ENCODE measurements at places on chromosomes 5 and 9.
A peak's percentile ranks its signal among the peaks of the same experiment; 100 is the strongest.

DNA sequence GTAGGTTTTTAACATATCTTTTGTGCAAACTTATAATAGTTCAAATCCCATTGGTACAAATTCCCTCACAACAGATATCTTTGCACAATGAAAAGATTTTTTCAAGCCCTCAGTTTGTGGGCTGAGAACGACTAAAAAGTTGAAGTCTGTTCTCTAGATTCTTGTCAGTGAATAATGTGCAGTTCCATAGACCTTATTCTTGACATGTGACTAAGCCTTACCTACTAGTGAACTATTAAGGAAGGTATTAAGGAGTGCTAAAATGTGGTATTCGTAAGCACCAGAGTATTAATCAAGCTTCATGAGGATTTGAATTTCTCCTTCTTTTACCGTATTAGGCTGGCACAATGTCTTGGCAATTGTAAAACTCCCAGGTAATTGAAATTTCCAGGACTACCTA is 205.6 kb upstream of the DMRTA1 start:
- no peak for DNase-seq

DNA sequence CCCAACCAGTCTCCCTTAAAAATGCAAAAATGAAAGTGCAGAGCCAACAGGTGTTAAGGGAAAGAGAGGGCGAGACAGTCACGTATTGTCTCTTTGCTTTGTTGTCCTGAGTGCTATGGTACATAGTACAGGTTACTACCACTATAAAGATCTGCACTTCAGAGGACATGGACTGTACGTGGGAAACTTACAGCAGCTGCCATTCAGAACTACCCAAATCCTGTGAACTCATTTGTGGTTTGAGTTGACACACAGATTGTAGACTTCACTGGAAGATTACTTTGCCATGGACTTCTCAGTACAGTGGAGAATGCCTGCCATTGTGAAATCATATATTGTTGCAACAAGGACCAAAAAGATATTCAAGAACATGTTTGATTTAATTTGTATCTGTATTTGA is 34.8 kb downstream of the FBXO38 start:
- no peak for DNase-seq

GRCh38 chr5:166648736-166649135 is 1642.7 kb upstream of the WWC1 start:
- DNase-seq, result no peak

DNA sequence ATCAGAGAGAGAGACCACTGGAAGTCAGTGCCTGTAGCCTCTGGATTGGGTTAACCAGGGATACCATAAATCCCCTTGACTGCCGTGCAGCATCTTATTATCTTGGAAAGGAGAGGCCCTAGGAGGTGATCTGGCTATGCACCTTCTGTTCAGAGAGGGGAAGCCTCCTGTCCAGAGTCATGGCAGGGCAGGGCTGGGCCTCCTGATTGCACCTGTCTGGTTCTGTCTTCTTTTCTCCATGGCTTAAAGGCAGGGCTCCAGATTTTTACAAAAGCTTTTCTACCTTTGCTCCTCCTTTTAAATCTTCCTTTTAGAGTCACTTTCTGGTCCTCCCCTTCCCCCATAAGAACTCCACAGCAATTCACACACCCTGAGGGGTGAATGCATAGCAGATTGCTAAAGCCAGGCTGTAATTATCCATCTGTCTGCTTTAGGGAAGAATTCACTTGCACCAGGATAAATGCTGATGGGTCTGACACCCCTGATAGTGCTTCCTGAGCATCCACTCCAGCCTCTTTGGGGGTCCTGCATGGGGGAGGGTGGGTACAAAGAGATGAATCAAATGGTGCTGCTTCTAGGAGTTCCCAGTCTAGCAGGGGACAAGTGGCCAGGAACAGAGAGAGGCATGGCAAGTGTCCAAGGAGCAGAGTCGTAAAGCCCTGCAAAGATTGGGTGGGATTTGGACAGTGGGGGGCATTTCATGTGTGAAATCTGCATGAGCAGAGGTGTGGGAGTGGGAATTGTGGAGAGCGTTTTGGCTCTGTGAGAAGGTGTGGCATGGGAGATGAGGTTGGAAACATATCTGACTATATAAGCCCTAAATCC is 141.3 kb upstream of the ALDH1B1 start:
- no peak for DNase-seq

DNA sequence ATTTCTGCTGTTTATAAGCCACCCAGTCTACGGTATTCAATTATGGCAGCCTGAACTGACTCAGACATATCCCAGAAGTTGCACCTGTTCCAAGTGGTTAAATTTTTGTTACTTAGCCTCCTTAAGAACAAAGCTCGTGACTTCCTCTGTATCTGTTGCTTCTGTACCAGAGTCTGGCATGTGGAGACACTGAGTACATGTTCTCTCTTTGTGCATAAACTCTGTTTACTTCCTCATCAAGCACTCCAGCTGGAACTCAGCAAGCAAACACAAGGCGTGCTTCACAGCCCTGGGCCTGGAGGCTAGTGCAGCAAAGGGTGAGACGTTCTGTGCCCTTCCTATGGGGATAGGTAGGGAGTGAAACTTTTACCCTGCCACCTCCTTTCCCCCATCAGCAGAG is 19.0 kb downstream of the C9orf152 start:
- peak; percentile 41 for DNase-seq

DNA sequence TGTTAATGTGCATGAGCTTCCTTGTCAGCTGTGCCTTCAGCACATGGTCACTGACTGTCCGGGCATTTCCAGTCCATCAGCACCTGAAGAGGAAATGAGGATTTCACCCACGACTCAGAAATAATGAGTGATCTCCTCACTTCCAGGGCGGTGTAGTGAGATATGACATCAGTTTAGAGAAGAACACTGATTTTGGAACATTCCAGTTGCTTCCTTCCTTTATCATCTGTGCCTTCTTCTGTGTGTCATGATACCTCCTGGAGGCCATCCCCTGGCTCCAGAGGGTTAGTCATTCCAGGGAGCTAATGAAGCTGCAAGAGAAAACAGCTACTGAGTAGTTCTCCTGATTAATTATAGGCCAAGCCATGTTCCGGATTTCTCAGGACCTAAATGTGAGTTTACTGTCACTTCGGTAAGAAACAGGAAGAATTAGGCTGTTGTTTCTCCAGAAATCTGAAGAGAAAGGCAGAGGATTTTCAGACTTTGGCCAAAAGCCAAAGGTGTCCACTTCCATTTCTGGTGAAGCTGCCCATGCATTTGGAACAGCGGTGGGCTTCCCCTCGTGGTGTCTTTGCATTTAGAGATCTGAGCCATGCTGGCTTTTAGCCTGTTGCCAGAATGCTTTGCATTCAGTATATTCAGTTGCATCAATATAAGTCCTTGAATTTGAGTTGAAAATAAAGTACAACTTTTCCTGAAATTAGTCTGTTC is 161.3 kb upstream of the OTULINL start:
- no peak for DNase-seq

DNA sequence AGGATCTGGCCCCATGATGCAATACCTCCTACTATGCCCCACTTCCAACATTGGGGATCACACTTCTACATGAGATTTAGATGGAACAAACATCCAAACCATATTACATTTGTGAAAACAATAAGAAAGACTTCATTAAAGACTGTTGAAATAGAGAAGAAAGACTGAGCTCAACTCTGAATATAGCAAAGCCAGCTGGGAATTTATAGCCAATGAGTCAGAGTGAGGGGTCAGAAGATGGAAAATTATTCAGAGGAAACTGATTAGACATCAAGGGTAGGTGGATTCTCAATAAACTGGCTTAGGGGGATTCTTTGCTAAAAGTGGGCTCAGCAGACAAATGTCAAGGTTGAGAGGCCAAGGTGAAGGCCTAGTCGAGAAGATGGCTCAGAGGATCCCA is 25.6 kb downstream of the BTF3 start:
- DNase-seq, result no peak

GRCh38 chr5:180704362-180704761 is 35.5 kb downstream of the OR2Y1 start:
- peak; percentile 88 for DNase-seq

GRCh38 chr9:74035786-74036185 is 461.3 kb upstream of the RORB start:
- DNase-seq, result no peak

DNA sequence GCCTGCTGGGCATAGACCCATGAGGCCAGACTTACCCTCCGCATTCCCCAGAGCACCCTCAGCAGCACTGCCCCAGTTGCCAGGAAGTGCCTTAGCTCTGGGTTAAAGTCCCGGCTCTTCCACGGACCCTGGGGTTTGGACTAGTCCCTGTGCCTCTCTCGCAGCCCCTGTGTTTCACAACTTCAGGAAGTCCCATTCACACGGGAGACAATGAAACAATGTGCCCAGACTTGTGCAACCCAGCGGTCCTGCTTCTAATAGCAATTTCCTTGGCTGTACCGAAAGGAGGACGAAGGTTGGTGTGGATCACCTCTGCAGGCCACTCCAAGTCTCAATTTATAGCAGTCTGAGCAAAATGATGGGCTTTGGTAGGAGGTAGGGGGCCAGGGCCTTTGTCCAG is 41.8 kb upstream of the FAT2 start:
- DNase-seq, result no peak

DNA sequence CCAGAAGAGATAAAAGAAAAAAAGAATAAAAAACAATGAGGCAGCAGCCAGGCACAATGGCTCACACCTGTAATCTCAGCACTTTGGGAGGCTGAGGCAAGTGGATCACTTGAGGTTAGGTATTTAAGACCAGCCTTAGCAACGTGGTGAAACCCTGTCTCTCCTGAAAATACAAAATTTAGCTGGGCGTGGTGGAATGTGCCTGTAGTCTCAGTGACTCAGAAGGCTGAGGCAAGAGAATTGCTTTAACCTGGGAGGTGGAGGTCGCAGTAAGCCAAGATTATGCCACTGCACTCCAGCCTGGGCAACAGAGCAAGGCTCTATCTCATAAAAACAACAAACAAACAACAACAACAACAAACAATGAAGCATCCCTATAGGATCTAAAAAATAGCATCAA is 121.5 kb downstream of the HMHB1 start:
- no peak for DNase-seq

- no peak for DNase-seq
Observed at GRCh38 chr5:78893940-78894677, 91.0 kb downstream of the ARSB start.

GRCh38 chr5:178328826-178329730 is 96.5 kb upstream of the PHYKPL start:
- DNase-seq, result no peak

GRCh38 chr9:99822806-99823591 is 1.3 kb downstream of the NR4A3 start:
- DNase-seq, result peak; percentile 39

- peak; percentile 24 for DNase-seq
Observed at GRCh38 chr5:180180846-180181245, 28.2 kb downstream of the RASGEF1C start.

GRCh38 chr5:153490118-153491037 is at the start of gene GRIA1:
Gene GRIA1 (plus strand): TSS chr5:153490670.
- DNase-seq, result no peak

- no peak for DNase-seq
Observed at GRCh38 chr5:111902436-111902835, 145.4 kb upstream of the NREP start.

DNA sequence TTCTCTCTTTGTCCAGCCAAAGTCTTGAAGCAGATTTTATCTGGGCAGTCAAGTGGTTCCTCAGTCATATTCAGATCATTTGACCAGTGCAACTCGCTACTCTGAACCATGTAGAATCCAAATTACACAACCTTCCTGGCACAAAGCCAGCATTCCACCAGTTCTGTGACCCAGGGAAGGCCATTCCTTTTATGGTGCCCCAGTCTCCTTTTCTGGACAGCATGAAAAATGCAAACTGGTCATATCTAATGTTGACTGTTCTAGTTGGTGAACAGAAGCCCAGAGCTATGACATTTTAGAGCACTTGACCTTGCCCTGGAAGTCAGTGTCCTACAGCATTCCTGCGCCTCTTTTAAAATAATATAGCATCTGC is 364.6 kb downstream of the BRINP1 start:
- DNase-seq, result no peak

DNA sequence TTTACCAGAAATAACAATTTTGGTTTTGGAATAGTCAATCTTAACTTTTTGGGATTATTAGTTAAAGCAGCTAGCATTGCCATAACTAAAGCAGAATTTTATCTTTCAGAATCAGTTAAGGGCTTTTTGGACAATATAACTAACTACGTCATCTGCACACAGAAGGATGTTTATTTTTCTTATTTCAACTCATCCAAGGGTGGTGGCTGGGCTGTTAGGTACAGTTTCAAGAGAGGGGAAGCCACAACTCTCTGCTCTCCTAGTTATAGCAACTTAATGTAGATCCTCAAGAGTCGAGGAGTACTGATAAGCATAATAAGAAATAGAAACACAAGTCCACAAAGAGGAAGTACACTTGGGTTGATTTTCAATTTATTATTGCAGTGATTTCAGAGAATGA is 65.6 kb downstream of the ANKRD55 start:
- DNase-seq, result no peak

DNA sequence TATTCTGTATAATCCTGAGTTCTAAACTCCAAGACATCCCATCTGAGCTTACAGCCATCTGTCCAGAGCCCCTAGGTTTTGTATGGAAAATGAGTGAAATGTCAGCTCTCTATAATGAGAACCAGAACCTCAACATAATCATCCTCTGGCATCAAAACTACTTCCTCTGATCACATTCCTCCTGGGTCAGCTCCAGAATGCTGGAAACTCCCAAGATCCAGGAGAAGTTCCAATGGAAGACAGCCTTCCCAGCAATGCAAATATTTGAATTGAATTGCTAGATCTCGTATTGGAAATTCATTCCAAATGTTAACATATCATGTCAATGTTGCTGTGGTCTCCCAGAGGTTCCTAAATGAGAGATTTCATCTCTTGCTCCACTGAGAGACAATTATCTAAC is 23.8 kb downstream of the C9 start:
- no peak for DNase-seq

DNA sequence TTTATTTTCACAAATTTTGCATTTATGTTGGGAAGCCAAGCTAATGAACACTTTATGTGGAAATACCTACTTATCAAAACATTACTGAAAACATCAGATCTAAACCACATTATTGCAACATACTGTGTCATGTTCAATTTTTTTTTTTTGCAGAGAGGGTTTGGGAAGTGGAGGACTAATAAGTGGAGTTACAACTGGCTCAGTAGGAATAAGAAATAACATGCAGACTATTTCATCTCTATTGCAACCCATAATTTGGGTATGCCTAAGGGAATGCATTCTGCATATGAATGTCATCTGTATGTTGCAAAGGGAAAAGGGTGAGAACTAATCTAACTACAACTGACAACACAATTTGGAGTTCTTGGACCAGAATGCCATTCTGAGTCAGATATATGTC is 41.8 kb downstream of the APC start:
- no peak for DNase-seq

DNA sequence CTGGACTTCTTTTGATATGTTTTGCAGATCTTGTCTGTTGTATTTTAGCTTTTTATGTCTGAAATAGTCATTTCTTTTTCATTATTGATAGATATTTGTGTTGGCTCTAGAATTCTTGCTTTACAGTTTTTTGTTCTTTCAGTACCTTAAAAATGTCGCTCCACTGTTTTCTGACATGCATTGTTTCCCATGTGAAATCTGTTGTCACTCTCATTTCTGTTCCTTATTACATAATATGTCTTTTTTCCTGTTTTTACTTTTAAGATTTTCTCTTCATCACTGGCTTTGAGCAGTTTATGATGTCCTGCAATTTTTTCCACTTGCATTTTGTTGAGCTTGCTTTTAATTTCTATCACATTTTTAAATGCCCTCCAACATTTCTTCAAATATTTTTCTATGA is 270.4 kb upstream of the TARS1 start:
- no peak for DNase-seq
